ENCODE measurements at places on chromosomes 6 and 20.
A peak's percentile ranks its signal among the peaks of the same experiment; 100 is the strongest.

GRCh38 chr6:43222418-43223059, 6.7 kb downstream of the DNPH1 start:
- no peak for DNase-seq

DNA sequence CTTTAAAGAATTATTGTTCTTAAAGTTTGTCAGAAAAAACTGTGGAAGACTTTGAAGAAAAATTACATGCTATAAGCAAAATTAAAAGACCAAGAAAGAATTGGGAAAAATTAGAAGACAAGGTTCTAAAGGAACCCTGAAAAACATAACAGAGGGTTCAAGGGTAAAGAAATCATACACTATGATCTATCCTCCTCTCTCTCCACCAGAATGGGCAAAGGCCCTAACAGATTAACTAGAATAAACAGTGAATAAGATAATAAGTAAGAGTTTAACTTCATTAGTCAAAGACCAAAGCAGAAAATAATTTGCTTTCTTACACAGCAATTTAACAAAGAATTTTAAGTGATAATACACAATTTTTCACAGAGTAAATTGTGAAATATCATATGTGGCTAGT, 201.2 kb upstream of the PDE10A start:
- DNase-seq, result no peak

GRCh38 chr20:55160037-55160436, 684.6 kb downstream of the DOK5 start:
- no peak for DNase-seq

DNA sequence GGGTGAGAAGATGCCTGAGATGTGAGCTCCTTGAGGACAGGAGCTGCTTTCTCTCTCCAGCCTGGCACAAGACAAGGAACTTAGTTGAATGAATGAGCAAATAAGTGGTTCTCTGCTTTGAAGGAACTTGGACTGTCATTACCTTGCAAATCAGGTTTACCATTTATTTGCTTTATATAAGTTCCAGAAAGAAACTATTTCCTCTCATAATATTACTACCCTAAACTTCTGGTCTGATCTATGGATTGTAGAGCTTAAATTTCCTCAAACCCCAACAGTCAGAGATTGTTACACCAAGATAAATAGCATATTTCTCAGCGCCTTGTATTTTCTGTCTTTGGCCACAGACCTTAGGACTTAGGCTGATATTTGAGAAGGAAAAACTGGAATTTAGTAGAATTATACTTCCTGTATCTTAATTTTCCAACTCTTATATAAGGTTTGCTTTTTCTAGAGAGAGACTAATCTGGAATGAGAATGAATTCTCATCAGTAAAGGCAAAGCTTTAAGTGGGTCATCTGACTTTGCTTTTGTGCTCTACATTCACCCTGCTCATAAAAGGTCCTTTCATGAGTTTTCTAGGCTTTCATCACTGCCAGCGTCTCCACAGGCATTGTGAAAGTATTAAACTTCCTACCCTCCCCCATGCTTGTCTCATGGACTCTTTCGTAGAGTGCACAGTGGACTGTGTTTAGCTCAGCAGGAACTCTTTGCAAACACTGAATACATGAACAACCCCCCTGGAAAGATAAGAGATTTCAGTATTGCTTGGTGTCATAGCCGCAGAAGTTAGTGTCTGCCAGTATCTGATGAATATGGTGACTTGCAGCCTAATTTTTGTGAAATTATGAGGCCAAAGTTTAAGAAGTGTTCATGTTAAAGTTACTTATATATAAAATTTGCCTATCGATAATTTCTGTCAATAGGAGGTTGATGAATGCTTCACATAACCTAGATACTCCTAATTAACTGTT, 74.0 kb downstream of the PTPRA start:
- DNase-seq, result no peak

DNA sequence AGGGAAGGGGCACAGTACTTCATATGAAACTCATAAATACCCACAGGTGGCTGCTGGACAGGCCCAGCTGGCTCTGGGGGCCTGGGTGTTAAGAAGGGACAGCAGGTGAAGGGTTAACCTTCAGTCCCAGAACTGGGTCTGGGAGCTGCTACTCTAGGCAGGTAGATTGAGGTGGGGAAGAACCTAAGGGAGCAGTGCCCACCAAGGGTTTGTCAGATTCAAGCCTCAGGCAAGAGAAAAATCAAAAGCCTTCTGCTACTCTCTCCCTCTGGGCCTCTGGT, 5.6 kb downstream of the RPL10A start:
- no peak for DNase-seq

- no peak for DNase-seq
These were observed 61.8 kb downstream of the CYB5R4 start for GRCh38 chr6:83921315-83921714.

DNA sequence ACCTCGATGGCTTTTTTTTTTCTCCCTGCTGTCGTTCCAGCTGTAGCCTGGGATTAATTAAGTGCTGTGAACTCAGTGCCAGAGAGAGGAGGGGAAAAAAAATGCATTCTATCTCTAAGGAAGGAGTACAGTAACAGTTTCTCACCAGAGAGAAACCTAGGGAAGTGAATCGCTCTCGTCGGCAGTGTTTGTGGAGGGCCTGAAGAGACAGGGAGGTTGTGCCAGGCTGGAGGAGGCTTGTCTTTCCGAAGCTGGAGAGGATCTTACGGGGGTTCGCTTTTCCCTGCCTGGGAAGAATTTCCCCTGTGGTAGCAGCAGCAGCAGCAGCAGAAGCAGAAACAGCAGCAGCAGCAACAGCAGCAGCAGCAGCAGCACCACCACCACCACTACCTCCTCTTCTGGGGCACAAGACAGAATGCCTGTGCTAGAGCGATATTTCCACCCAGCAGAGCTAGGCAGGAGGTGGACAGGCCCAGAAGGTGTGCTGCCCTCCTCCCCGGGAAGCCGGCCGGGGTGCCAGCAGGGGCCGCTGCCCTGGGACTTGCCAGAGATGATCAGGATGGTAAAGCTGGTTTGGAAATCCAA, 186.5 kb downstream of the PDE7B start:
- DNase-seq, result no peak

DNA sequence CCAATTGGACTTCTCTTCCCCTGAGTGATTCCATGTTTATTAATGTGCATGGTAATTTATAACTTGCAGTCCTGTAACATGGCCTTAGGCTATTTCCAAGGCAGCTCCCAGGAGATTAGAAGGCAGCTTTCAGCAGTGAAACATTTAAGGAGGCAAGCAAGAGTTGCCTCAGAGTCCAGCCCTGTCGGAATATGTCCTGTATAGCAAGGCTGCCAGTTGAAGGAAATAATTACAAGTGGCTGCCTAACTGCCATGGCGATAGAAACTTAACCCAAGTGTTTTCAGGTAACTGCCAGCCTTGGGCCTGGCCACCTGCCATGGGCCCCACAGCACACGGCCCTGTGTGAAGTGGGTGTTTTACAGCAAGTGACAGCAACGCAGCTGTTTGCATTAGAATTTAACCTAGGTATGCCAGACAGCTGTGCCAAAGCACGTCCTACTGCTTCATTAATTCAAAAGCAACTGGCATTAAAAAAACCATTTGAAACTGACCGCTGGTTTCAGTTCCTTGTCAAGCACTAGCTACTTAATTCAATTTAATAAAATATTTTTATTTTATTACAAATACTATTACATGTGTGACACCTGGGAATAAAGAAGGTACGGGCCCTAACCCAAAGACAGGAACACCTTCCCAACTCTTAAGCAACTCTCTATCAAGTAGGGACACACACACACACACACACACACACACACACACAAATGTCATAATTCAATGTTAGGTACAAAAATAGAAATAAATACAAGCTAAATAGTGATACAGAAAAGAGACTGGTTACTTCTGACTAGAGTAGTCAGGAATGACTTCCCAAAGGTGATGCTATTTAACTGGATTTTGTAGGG, 151.8 kb upstream of the HEY2 start:
- no peak for DNase-seq

- no peak for DNase-seq
These were observed 218.8 kb upstream of the RNF24 start for GRCh38 chr20:4234128-4234527.

DNA sequence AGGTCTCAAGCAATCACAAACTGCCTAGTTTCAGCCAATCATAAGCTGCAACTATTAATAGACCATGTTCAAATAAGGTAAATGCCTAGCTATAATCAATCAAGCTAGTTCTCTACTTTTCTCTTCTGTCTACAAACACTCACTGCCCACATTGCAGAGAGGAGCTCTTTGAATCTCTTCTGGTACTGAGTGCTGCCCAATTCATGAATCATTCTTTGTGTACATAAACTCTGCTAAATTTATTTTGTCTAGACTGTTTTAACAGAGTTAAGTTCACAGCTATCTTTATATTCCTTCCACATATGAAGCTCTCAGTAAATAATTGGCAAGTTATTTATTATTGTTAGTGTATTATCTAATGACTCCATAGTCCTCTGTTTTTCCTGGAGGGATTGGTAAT, 411.0 kb downstream of the EPHA7 start:
- no peak for DNase-seq

DNA sequence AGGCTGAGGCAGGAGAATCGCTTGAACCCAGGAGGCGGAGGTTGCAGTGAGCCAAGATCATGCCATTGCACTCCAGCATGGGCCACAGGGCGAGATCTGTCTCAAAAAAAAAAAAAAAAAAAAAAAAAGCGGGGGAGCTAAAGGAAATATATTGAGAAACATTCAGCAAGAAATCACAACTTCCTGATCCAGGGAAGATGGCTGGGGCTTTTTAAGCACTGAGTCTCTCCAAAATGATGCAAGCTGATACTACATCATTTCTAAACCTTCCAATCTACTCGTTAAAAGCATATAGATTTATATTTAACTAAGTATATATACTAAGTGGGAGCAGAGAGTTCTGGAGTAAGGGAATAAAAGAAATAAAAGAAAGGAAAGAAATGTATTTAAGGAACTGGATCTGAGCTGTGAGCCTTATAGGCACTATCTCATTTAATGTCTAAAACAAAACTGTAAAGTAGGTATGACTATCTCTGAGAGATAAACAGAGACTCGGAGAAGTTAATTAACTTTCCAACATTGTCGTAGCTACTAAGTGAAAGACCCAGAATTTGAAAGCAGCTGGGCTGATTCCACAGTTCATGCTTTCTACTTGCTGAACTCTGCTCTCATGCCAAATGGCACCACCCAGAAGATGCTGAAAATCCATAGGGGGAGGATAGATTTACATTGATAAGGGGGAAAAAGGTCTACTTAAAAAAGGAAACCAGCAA, 215.0 kb upstream of the MARCKS start:
- DNase-seq, result no peak

DNA sequence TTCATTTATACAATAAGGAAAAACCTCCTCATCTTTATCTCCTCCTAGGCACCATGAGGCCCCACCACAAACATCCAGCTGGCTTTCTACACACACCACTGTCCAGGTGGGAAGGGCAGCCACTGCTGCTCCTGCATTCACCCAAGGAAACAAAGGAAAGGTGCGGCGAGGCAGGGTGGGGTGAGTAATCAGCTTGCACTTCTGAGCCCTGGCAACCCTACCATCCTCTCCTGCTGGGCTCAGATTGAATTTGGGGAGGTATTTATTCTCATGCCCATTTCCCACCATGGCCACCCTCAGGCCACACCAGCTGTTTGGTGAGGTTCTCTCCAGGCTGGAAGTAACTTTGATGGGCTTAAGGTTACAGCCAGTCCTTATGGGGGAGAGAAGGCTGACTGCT, 31.2 kb upstream of the SPDEF start:
- DNase-seq, result no peak

GRCh38 chr20:54044156-54044555, 26.2 kb downstream of the BCAS1 start:
- DNase-seq, result no peak

DNA sequence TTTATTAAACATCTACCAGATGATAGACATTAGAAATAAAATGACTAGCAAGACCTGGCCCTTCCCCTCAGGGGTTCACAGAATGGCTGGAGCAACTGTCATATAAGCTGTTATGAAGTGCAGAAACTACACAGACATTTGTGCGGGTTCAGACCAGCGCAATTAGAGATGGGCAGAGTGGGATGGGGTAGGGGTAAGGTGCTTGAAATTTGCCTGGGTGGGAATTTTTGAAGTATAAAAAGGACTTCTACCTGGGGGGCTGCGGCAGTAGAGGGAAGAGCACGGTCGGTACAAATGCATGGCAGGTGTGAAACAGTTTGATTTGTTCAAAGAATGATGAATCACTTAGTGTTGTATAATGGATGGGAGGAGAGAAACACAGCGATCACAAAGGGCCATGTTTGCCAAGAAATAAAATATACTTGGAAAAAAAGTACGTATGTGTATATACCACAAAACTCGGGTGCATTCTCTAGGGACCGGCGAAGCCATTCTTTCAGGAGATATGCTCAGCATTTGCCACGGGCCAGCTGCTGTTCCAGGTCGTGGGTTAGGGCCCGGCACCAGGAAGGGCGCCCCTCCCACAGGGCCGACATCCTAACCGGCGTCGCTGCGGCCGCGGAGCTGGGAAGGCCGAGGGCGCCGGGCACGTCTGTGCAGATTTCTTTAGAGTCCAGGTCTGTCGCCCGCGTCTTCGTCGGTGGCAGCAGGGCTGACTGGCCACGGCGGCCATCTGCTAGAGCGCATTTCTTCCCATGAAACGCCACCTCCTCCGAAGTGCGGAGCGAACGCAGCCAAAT, 809 bp upstream of the NOL7 start:
- peak; percentile 70 for DNase-seq

- DNase-seq, result no peak
These were observed 144.6 kb downstream of the ELOVL4 start for GRCh38 chr6:79802657-79803300.

GRCh38 chr20:7399114-7399513, 541.1 kb downstream of the HAO1 start:
- DNase-seq, result no peak

DNA sequence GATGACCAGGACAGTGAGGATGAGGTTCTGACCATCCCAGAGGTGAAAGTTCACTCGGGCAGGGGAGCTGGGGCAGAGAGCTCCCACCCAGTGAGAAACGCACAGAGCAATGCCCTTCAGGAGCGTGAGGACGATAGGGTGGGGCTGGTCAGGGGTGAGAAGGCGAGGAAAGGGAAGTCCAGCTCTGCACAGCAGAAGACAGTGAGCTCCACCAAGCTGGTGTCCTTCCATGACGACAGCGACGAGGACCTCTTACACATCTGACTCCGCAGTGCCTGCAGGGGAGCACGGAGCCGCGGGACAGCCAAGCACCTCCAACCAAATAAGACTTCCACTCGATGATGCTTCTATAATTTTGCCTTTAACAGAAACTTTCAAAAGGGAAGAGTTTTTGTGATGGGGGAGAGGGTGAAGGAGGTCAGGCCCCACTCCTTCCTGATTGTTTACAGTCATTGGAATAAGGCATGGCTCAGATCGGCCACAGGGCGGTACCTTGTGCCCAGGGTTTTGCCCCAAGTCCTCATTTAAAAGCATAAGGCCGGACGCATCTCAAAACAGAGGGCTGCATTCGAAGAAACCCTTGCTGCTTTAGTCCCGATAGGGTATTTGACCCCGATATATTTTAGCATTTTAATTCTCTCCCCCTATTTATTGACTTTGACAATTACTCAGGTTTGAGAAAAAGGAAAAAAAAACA, 16.6 kb upstream of the SLC22A1 start:
- no peak for DNase-seq

GRCh38 chr6:79223611-79224404, 10.7 kb downstream of the HMGN3 start:
- DNase-seq, result no peak
